Activated CD8-positive, alpha-beta memory T cell treated with anti-CD3 and anti-CD28 coated beads for 48 hours (primary cell): ENCODE measurements at places on chromosomes 1 and 21.

DNA sequence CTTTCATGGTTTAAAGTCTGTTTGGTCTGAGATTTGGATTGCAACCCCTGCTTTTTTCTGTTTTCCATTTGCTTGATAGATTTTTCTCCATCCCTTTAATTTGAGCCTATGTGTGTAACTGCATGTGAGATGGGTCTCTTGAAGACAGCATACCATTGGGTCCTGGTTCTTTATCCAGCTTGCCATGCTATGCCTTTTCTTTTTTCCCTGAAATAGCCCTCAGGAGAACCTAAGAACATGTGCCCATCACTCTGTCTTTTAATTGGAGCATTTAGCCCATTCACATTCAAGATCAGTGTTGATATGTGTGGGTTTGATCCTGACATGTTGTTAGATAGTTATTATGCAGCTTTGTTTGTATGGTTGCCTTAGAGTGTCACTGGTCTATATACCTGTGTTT lies 21.7 kb upstream of the DENND1B start:
- no peak for DNase-seq

DNA sequence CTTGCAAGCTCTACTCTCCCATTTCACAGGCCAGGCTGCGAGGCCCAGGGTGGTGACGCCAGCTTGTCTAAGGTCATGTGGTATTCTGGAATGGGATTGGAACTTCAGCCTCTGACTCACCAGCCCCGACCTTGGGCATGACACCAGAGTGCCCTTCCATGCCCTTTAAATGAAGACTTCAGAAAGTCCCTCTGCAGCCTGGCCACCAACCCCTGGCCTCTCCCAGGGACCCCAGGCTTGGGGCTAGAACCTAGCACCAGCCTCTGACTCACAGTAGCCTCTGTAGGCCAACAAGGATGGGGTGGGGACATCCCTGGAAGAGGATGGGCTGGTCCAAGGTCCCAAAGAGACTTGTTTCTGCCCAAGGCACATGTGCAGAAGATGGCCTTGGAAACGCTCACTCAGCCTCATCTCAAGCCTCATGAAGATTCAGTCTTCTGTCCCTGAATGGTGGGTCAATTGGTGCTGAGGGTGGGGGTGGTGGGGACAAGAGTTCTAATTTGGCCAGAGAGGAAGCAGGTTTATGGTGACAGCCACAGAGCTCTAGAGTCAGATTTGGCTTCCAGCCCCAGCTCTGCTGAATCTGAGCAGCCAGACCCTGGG lies 36.1 kb upstream of the RUNX3 start:
- DNase-seq = no peak

DNA sequence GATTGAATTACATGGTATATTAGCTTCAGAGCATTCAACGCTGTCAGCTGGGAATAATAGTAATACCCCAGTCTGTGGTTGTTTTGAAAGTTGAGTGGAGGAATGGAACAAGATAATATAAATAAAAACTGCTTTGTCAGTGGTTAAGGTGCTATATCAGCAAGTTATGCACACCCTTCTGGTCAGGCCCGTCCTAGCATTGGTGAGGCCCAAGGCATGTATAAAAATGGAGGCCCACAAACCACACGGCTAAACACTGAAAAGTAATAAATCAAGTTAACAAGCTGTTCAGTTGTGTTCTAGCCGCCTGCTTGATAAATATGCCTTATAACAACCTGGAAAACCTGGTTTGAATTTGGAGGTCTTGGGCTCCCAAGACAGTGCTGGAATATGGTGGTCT lies 77.4 kb downstream of the PSMG1 start:
- DNase-seq = no peak

GRCh38 chr1:174142836-174143235 lies 16.5 kb upstream of the RABGAP1L start:
- DNase-seq = no peak

DNA sequence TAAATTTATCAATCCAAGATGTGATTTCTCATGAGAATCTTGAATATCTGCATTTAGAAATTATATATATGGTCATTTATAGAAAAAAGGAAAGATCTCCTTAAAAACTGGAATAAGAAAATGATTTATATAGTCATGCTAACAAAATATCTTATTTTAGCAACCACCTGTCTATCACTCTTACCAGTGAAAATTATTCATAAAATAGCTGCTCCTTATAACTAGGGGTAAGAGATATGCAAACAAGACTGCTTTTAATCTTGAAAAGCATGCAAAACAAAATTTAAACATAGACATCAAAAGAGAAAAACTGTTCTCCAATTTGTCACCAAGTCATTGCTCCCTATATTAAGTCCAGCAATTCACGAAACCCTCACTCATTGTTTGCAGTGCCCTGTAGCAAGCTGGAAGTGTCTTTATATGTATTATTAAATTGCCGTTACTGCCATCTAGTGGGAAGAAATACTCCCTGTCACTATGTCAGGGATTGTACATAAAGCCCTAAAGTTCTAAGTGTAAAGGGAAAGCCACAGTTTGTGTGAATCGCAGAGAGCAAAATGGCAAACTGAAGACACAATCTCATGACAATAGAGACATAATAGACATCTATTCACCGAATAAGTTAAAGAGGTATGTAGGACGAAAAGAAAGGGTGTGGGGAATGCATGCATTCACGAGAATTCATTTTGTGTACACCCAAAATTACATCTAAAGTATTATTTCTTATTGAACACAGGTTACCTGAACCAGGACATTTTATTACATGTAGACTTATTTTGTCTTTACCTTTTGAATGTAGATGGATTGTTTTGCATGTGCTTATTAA lies 600.5 kb downstream of the USP25 start:
- DNase-seq = no peak

DNA sequence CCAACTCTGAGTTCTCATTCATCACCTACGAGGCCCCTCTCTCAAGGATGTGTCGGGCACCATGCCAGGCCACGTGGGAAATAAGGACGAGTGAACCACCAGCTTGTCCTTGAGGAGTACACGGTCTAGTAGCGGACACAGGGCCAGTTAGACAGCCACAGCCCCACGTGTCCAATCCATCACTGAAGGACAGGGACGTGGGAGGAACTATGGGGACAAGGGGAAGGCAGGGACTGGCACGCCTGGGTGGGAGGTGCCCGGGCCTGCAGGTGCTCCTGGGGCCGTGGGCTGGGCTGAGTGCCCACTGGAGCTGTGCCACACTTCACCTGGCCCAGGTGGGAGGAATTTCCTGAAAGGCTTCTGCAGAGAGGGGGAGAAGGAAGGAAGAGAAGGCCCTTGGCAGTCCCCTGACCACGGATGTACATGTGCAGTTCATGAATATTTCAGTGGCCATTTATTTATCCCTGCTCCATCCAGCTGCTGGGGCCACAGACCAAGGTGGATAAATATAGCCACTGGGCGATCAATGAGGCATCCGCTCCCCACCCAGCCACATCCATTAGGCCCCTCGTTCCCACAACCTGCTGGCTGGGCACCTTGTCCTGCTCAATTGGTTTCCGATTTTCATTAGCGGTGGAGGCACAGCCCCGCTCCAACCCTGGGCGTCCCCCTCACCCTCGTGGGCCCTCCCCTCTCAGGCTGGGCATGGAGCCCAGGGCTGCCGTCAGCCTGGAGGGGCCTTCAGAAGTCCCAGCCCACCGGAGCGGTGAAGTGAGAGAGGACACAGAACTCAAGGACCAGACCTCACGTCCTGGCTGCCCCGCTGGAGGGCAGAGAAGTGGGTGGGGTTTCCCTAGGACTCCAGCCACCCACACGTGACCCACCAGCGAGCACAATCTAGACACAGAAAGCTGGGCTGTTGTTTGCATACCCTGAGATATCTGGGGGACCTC lies 59.5 kb downstream of the CASZ1 start:
- no peak for DNase-seq

- DNase-seq = no peak
These were observed 5.3 kb upstream of the CDCP2 start for GRCh38 chr1:54158071-54158470.

GRCh38 chr21:25031750-25032149 lies 575.5 kb downstream of the MRPL39 start:
- no peak for DNase-seq

DNA sequence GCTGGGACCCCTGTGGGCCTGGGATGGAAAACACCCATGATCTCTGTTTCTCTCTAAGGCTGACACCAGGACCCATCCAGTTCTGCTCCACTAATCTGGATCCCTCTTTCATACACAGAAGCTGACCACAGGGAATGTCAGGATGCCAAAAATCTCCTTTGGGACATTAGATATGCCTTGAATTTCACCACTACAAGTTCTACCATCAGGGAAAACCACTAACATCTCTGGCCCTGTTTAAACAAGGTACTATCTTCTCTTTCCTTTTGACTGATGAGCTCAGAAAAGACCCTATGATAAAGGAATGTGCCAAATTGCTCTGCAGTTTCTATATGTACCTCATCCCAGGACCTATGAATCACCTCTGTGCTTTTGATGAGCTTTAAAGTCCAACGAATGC lies 10.2 kb upstream of the PLXNA2 start:
- no peak for DNase-seq

- DNase-seq = no peak
These were observed 156.3 kb downstream of the CLIC6 start for GRCh38 chr21:34825101-34825500.

DNA sequence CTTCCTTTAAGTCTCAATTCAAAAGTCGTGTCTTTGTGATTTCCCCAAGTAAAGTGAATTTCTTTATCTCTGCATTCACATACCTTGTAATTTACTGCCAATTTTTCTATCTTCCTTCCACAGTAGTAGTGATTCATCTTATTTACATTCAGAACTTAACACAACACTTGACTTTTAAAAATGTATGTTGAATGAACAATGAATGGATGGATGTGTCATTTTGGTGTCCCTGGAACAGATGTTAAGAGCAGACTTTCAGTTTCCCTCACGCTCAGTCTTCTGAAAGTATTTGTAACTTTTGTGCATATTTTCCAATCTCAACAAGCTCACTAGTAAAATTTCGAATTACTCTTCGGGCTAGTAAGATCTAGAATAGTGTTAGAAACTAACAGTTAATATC lies 352.0 kb downstream of the HHIPL2 start:
- DNase-seq = no peak

- no peak for DNase-seq
These were observed 38.5 kb upstream of the SGIP1 start for GRCh38 chr1:66495495-66495894.

- no peak for DNase-seq
These were observed 223.6 kb upstream of the ADGRL2 start for GRCh38 chr1:81577004-81577697.

GRCh38 chr21:39628385-39628784 lies 15.6 kb downstream of the B3GALT5 start:
- DNase-seq = no peak

DNA sequence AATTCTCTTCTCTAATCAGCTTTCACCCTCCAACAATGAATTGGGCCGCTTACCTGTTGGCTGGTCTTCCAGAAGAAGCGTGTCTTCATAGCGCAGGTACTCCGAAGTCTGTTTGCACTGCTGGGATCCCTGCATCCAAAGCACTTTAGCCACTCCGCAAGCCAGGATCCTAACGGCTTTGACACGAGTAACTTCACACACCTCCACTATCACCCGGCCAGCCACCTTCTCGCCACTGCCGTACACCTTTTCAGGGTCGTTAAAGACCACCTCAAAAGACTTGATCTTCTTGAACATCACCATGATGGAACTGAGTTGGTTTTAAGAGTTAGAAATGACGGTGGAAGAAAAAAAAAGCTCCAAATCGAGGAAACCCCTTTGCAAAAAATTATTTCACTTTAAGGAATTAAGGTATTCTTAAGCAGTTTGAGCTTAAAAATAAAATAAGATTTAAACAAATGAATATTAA lies 381 bp downstream of the TXNIP start:
- DNase-seq = no peak

DNA sequence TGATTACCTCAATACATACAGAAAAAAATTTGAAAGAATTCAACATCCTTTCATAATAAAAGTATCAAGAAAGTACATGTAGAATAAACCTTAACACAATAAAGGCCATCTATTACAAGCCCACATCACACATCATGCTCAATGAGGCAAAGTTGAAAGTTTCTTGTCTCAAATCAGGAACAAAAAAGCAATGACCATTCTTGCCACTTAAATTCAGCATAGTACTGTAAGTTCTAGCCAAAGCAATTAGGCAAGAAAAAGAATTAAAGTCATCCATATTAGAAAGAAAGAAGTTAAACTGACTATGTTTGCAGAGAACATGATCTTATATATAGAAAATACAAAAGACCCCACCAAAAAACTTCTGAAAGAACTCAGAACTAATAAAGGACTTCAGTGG lies 44.5 kb downstream of the KCNT2 start:
- no peak for DNase-seq
